ENCODE measurements at places on chromosomes 3 and 15.

DNA sequence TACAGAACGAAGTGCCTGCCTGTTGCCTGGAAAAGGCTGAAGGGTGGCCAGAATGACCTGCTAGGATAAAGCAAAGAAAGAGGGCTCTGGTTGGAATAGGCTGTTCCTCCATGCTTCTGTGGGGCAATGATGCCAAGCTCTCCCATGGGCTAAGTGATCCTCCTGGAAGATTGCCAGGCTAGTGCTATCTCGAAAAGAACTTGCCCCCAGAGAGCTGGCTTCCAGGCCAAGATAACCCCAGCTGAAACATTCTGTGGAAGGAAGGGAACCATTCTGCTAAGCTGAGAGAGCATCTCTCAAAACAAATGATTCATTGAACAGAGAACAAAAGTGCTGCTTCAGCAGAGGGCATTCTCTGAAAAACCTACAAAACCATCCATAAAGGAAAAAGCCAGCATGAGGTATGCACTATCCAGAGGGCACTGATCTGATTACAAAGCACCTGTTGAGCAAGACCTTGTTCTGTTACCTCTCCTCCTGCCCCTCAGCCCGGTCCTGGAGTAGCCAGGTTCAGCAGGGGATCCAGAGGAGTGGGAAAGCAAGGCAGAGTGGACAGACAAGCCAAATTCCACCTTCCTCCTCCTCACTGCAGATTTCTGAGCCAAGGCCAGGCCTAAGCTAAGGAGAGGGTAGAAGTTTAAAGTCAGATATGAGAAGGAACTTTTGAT is 31.9 kb upstream of the SPRED1 start:
- no peak overlapping the region for H3K27ac ChIP-seq
- H3K27me3 ChIP-seq, result peaks cover 17% of the 10 kb centered on the region
- no peaks in the 10 kb centered on the region for H3K4me1 ChIP-seq
- H3K4me3 ChIP-seq, result no peak overlapping the region
- DNase-seq, result no peak

- H3K4me1 ChIP-seq, result peaks cover 61% of the 10 kb centered on the region
- no peak for DNase-seq
- no peaks in the 10 kb centered on the region for H3K27me3 ChIP-seq
- H3K4me3 ChIP-seq, result no peak overlapping the region
These were observed 55.9 kb downstream of the LIPC start for GRCh38 chr15:58487724-58488120.

GRCh38 chr15:56598991-56599390 is 134.1 kb upstream of the MNS1 start:
- no peak overlapping the region for H3K4me3 ChIP-seq
- no peaks in the 10 kb centered on the region for H3K36me3 ChIP-seq
- no peak for DNase-seq
- no peak overlapping the region for H3K27ac ChIP-seq
- H3K4me1 ChIP-seq, result no peaks in the 10 kb centered on the region

DNA sequence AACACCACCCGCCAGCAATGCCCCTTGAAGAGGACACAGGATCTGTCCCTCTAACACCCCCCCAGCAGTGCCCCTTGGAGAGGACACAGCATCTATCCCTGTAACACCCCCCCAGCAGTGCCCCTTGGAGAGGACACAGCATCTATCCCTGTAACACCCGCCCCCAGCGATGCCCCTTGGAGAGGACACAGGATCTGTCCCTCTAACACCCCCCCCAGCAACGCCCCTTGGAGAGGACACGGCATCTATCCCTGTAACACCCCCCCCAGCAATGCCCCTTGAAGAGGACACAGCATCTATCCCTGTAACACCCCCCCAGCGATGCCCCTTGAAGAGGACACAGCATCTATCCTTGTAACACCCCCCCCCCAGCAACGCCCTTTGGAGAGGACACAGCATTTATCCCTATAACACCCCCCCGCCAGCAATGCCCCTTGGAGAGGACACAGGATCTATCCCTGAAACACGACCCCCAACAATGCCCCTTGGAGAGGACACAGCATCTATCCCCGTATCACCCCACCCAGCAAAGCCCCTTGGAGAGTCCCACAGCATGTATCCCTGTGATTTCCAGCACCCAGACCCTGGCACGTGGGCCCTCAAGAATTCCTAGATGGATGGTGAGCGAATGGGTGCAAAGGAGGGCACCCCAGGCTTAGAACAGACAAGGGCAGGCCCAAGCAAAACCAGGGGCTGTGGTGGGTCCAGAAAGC is 26.9 kb downstream of the TNK2 start:
- peaks cover 2% of the 10 kb centered on the region for H3K4me1 ChIP-seq
- no peak for DNase-seq
- H3K27me3 ChIP-seq, result no peaks in the 10 kb centered on the region
- no peak overlapping the region for H3K4me3 ChIP-seq
- H3K36me3 ChIP-seq, result peaks cover 20% of the 10 kb centered on the region
- H3K27ac ChIP-seq, result no peak overlapping the region

DNA sequence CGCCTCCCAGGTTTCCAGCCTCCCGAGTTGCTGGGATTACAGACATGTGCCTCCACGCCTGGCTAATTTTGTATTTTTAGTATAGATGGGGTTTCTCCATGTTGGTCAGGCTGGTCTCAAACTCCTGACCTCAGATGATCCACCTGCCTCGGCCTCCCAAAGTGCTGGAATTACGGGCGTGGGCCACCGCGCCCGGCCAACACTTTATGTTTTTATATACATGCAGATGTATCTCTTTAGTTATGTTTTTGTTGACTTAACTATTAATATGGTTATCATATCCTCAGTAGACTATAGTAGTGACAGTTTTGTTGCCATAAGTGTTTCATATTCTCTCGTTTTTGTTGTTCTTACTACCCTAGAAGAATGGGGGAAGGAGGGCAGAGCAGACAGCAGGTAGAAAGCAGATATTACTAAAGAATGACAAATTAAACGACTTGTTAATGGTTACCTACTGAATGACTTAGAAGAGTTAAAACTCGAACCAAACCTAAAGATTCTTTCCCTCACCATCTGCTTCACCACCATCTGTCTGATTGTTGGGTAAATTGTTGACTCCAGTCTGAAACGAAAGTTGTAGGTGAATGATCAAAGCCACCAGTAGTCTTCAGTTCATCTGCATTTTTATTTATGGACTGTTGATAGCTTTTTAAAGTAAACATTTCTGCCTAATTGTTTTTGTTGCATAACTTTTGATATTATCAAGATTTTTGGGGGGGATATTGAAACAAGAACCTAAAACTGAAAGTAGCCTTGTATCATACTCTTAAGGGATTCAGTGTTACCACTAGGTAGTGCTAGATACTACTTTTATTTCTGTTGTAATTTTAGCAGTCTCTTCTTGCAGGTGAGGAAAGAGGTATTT is 89.3 kb downstream of the RASA2 start:
- no peak overlapping the region for H3K4me3 ChIP-seq
- H3K36me3 ChIP-seq, result peaks cover 43% of the 10 kb centered on the region
- H3K27ac ChIP-seq, result peak overlapping the region; percentile 72
- H3K27me3 ChIP-seq, result no peaks in the 10 kb centered on the region
- DNase-seq, result no peak

GRCh38 chr3:73955494-73956070 is 330.8 kb upstream of the PDZRN3 start:
- no peak overlapping the region for H3K27ac ChIP-seq
- H3K27me3 ChIP-seq, result no peaks in the 10 kb centered on the region
- DNase-seq, result no peak
- H3K4me1 ChIP-seq, result no peaks in the 10 kb centered on the region
- no peak overlapping the region for H3K4me3 ChIP-seq

DNA sequence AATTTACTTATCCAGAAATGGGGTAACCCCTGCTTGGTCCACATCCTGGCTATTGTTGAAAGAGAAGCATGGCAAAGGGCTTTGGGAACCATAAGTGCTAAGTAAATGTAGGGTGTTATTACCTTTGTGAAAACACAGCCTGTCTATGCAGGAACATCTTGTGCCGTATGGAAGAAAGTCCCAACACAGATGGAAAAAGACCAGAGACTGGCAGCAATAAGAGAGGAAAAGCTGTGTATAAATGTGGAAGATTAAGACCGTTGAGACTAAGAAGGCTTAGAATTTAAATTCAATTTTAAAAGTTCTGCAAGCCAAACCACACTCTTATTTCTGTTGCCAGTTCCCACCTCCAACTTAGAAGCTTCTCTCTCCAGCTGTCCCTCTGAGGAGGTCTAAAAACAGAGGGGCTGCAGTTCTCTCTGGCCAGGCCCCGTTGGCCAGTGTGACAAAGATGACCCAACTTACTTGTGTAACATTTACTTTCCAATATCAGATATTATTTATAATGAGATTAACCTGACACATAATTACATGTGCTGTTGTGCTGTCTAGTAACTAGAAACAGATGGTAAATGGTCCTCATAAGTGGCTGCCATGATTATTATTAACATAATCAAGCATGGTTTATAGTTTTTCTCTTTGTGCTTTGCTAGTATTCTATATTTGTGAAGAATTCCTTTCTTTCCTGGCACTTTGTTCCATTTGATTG is 7.0 kb downstream of the MINDY4B start:
- H3K4me3 ChIP-seq, result no peak overlapping the region
- DNase-seq, result no peak
- H3K27ac ChIP-seq, result no peak overlapping the region
- no peaks in the 10 kb centered on the region for H3K36me3 ChIP-seq
- H3K4me1 ChIP-seq, result no peaks in the 10 kb centered on the region

DNA sequence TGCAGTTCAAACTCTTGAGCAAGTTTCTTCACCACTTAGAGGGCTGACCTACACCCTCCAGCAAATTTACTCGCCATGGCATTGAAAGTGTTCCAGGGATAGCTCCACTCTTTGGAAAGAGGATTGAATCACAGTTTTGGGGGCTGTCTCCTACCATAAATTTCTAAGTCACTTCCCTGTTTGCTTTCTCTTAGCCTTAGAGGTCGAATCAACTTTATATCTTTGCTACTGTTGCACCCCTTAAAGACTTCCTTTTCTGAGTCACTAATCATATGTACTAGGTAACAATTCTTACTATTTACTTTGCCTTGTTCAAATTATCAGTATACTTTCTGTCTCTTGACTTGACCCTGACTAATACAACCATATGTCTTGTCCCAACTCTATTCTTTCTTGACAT is 1151.8 kb upstream of the ALCAM start:
- no peaks in the 10 kb centered on the region for H3K36me3 ChIP-seq
- no peak overlapping the region for H3K27ac ChIP-seq
- DNase-seq, result no peak
- H3K4me1 ChIP-seq, result no peaks in the 10 kb centered on the region
- no peak overlapping the region for H3K4me3 ChIP-seq
- no peaks in the 10 kb centered on the region for H3K27me3 ChIP-seq

DNA sequence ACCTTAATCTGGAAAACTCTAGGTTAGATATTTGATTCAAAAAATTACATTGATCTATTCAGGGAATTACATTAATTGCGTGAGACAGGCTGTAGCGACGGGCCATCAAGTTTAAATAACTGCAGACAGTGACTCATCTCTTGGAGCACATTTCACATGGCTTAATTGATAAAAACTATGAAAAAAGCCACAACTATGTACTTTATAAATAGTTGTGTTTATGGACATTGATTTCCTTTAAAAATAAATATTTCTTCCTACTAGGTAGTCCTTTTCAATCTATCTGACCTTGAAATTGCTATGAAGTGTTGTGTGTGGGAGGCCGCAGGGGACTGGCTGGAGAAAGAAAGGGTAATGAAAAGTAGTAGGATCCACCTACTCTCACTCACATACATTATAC is 157.8 kb downstream of the IL1RAP start:
- H3K27me3 ChIP-seq, result peaks cover 5% of the 10 kb centered on the region
- no peaks in the 10 kb centered on the region for H3K36me3 ChIP-seq
- no peaks in the 10 kb centered on the region for H3K4me1 ChIP-seq
- no peak overlapping the region for H3K27ac ChIP-seq

- DNase-seq, result no peak
- peaks cover 24% of the 10 kb centered on the region for H3K4me1 ChIP-seq
- H3K4me3 ChIP-seq, result no peak overlapping the region
- no peak overlapping the region for H3K27ac ChIP-seq
These were observed 4.1 kb downstream of the DET1 start for GRCh38 chr15:88542342-88542733.

DNA sequence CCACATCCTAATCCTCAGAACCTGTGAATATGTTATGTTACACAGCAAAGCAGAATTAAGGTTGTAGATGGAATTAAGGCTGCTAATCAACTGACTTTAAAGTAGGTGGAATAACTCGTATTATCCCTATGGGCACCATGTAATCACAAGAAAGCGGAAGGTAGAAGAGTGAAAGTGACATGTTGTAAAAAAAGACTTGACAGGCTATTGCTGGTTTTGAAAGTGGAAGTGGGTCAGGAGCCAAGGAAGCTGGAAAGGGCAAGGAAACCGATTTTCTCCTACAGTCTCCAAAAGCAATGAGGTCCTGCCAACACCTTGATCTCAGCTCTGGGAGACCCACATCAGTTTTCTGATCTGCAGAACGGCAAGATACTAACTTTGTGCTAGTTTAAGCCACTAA is 6.6 kb downstream of the TP63 start:
- peaks cover 4% of the 10 kb centered on the region for H3K27me3 ChIP-seq
- no peak for DNase-seq
- no peak overlapping the region for H3K27ac ChIP-seq
- no peaks in the 10 kb centered on the region for H3K36me3 ChIP-seq
- H3K4me3 ChIP-seq, result no peak overlapping the region

GRCh38 chr3:193507566-193507965 is 47.1 kb downstream of the ATP13A4 start:
- no peaks in the 10 kb centered on the region for H3K36me3 ChIP-seq
- H3K4me3 ChIP-seq, result no peak overlapping the region
- H3K27ac ChIP-seq, result no peak overlapping the region
- DNase-seq, result no peak

DNA sequence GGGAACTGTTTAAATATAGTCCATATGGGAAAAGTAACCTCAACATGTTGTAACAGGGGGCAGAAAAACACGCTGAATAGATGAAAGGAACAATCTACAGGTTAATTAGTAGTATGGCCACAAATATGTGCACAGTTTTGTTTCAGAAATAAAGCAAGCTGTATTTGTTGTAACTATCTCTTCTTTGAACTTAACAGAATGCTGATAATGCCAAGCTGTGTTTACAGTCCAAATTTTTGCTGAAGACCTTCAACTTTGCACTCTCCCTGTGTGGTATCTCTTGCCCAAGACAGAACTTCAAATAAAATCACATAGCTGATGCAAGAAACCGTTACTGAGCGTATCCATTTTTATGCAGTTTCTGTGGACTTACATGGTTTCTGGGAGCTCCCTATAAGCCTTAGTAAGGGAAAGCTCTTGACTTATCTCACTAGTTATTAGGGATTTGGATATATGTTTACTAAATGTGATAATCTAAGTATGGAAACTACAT is 425.4 kb upstream of the TPRG1 start:
- no peaks in the 10 kb centered on the region for H3K4me1 ChIP-seq
- H3K36me3 ChIP-seq, result no peaks in the 10 kb centered on the region
- H3K27ac ChIP-seq, result no peak overlapping the region

- peaks cover 18% of the 10 kb centered on the region for H3K27me3 ChIP-seq
- H3K27ac ChIP-seq, result no peak overlapping the region
- no peak overlapping the region for H3K4me3 ChIP-seq
- no peak for DNase-seq
- no peaks in the 10 kb centered on the region for H3K36me3 ChIP-seq
These were observed 34.6 kb upstream of the CMTM8 start for GRCh38 chr3:32203854-32204253.

GRCh38 chr3:184031187-184031792 is at the start of gene HTR3D:
Gene HTR3D (plus strand): TSS chr3:184031742. CDS start chr3:184031742, 0 bp downstream.
- DNase-seq, result no peak
- no peak within 1 kb of the TSS for H3K4me3 ChIP-seq
- H3K4me1 ChIP-seq, result no peaks in the 10 kb centered on the region
- H3K36me3 ChIP-seq, result no peaks in the 10 kb centered on the region
- H3K27ac ChIP-seq, result no peak within 1 kb of the TSS
- H3K27me3 ChIP-seq, result peaks cover 28% of the 10 kb centered on the region

GRCh38 chr3:90253131-90253530 is 1145.7 kb downstream of the EPHA3 start:
- H3K4me3 ChIP-seq, result no peak overlapping the region
- no peak for DNase-seq
- no peaks in the 10 kb centered on the region for H3K27me3 ChIP-seq
- no peaks in the 10 kb centered on the region for H3K36me3 ChIP-seq
- H3K27ac ChIP-seq, result no peak overlapping the region

All from activated naive CD4-positive, alpha-beta T cell treated with anti-CD3 and anti-CD28 coated beads, Interleukin-2, amount 10 ng/mL, durations not matched to agents 7 days and 5 days (primary cell).